ENCODE measurements at places on chromosomes 7 and 10. TPM values are rescaled to one million over a fixed set of nuclear protein-coding genes. Genes with fewer than 3 reads are reported as not detected.

GRCh38 chr10:43957267-43958070, 308.8 kb upstream of the ZNF32 start:
- no peak for DNase-seq

Gene C10orf67
- total RNA-seq: 1.5 TPM

- DNase-seq: no peak
Observed at GRCh38 chr7:111076205-111076604, 14.7 kb upstream of the LRRN3 start.

DNA sequence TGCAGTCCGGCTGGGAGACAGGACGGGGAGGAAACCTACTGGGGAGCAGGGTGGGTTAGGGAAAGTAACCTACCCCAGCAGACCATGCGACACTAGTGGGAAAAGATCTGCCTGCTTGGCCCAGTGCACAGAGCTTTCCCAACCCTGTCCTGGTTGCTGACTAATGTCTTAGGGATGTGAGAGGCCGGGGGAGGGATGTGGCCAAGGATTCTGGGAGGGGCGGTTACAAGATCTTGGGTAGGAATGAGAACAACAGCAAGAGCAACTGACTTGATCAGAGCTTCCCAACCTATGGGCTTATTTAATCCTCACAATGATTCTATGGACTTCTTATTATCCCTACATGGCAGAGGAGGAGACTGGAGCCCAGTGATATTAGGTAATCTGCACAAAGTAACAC, 24.0 kb upstream of the EIF5AL1 start:
- DNase-seq: no peak

DNA sequence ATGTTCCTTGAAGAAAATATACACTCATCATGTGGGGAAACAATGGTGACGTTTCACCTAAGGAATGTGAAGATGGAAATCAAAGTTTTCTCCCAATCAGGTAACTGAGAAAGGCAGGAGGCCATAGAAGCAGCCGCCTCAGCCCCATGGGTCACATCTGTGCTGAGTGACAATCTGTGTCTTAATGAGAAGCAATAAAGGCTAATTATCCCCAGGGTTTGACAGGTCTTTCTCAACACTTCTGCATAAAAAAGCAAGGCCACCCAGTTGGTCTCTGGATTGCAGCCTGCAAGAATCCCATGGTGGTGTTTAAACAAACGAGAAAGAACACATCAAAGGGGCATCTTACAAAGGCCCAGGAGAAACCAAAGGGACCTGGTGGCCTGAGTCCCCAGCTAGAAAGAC, 91.1 kb upstream of the TNS3 start:
- DNase-seq: no peak

Gene IFIT3
- total RNA-seq: 12.6 TPM

DNA sequence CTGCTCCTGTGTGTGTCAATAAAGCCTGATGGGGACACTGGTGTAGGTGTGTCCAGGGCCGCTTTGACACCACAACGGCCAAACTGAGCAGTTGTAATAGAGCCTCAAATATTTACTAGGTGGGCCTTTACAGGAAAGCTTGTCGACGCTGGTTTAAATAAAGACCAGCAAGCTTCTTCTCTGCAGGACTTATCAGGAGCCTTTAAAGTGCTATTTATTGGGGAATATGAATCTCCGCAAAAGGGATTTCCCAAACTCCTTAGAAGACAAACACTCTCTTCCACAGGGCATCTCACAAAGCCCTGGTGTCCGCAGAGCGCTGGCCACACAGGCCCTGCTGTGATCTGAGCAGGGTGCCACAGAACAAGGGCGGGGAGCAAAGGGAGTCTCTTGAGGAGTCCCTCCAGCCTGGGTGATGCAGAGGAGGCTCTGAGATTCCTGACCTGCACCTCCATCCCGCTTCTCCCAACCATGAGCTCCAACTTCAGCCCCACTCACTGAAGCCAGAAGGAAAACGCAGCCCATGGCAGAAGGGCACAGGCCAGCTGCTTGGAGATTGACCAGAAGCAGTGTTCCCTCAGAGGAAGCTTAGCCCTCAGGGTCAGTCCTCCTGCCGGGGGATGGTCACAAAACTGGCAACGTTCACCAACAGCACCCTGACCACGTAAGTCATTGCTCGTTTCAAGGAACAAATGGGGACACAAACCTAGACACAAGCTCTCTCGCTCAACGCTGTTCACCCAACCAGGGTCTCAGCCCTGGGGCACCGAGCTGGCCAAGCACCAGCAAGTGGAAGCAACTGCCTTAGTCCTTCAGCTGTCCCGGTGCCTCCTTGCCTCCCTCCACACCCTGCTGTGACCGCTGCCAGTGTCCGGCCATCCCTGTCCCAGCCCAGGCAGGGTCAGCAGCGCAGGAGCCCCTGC, 129.5 kb downstream of the OAT start:
- DNase-seq: peak; percentile 37

Gene PGAM2
- total RNA-seq: 1.0 TPM

DNA sequence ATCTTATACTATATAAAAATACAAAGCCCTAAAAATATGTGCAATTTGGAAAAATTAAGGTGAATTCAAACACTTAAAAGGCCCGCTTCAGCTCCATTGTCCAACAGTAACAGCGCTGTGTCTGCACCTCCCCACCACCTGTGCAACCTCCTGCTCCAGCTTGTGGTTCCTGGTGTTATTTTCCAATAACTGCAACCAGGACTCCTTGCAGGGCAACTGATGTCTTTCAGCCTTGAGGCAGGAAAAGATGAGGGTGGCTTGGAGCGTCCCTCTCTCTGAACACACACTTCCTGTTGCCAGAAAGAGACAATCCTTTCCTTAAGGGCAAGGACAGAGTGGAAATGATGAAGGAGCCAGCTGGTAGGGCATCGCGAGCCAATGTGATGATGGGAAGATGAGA, 336.0 kb downstream of the GLRX3 start:
- DNase-seq: no peak

DNA sequence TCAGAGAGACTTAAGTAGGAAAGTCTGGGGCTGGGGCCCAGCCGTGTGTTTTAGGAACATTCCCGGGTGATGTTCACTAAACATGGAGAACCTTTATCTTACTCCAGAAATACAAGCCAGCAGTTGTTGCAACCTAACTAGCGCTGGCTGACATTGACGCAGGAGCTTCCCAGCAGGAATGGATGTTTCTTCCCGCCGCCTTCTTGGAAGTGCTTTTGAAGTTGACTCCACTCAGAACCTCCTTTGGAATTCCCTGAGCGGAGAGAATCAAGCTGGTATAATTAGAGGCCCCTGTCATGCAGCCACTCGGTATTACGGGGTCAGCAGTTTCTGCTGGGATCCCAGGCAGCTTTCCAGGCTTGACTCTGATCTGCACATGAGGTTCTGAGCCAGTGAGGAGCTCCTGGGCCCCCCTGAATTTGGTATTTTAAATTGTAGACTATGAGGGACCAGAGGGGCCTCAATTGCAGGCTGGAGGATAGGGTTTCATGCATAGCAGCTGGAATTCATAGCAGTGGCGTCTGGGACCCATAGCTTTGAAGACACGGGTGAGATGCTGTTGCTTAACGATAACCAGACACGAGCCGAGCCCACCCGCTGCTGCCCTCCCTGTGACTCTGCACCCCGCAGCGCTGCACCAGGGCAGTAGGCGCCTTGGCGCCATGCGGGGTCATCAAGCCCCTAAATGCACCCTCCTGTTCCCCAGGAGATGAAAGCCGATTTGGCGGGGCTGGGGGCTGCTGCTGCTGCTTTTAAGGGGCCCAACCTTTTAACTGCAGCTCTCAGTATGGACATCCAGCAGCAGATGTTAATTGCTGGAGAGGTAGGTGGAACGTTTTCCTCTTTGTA, 61.8 kb downstream of the EEPD1 start:
- no peak for DNase-seq

Gene CAMK2B
- total RNA-seq: 2.1 TPM

- no peak for DNase-seq
Observed at GRCh38 chr10:43221419-43222209, 45.3 kb downstream of the RASGEF1A start.

DNA sequence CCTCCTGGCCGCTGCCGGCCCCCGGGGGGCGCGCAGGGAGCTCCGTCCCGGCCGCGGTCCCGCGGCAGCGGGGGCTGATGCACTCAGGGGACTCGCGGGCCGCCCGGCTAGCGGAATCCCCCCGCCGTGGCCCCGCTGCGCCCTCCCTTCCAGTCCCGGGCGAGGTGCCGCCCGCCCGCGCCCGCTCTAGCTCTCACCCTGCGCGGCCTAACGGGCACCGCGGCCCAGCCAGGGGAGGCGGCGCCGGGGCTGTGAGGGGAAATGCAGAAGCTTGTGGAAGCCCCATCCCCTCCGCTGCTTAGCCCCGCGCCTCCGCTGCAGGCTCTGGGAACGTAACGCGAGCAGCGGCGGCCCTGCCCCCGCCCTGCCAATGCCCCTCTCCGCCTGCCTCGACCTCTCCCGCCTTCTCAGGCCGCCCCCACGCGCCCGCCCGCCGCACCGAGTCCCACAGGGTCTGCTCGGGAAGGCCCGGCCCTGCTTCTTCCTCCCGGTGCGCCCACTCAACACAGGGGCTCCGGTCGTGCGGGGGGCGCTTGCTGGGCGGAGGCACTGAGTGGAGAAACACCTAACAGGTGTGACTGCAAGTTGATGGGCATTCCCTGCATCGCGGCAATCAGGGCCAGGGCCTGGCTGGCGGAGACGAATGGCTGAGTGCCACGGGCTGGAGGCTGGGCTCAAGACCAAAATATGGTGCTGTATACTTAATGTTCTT, 384 bp upstream of the TMEM229A start:
- DNase-seq: no peak

Gene STOX1
- 0.84 TPM for total RNA-seq

DNA sequence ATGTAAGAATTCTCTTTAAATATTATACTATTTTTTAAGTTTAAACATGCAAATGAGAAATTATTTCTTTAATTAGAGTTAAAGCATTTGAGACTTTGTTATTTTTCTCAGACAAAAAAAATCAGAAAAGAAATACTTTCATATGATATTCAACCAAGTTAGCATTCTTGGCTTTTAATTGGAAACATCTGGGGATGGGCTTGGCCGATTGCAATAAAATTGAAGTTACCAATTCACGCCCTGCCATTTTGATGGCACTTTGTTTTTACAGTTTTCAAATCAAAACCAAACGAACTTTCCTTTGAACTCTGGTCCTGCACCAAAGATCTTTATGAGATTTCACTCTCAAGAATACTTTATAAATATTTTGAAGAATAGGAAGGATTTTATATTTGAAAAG, 127.7 kb downstream of the ATE1 start:
- no peak for DNase-seq

GRCh38 chr10:22230158-22230833, 12.5 kb upstream of the EBLN1 start:
- DNase-seq: no peak

Gene GOT1
- total RNA-seq: 73.0 TPM

DNA sequence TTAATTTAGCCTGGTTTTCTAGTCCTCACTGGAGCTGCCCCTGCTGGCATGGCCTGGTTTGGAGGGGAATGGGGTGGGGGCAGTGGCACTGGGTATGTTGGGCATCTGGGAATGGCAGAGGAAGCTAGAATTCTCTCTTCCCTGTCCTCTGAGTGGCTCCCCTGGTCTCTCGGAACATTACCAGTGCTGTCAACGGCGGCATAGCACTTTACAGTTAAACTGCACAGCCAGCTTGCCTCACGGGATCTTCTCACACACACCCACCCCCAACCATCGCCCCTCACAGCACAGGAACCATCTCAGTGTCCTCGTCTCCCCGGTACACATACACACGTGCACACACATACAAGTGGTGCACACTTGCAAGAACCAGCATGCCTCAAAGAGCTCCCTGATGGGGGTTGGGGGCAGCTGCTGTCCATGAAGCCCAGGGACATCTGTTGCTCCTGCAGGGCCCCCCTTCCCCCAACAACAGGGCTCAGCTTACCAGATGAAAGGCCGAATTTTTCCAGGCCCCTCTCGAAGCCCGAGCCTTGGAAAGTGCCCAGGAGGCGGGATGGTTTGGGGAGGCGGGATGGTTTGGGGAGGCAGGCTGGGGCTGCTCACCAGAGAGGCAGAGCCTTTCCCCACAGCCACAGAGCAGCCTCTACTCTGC, 41.0 kb downstream of the TSPAN15 start:
- peak; percentile 28 for DNase-seq

Gene FAM131B
- total RNA-seq: 0.77 TPM

Gene ADCYAP1R1
- total RNA-seq: not detected

DNA sequence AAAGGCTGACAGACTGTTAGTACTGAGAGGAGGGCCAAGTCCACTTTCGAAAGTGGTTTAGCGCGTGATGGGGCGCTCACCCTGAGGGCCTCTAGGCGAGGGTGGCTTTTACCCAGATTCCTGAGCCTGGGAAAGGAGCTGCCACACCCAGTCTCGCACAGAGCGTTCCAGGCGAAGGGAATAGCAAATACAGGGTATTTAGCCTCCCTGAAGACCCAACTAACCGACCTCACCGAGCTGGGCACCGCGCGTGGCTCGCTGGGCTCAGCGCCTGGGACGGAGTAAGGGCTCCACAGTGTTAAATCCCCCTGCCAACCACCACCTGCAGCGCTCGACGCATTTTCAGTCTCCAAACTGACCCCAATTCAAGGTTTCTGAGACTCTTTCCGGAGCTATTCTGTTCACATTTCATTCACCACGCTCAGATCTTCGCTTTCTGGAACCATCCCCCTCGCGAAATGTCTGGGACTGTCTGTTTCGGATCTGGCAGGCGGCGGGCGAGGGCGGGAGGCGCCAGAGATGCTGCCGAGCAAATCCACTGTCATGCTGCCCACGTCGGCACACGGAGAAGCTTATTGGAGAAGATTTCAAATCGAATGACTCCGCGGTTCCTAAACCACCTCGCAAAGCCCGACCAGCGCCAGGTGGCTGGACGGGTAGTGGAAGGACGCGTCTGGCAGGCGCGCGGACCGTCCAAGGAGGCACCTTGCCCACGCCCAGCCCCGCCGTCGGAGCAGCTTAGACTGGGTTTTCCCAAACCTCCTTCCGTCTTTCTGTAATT, 1.4 kb upstream of the OSBPL3 start:
- DNase-seq: peak; percentile 62

GRCh38 chr7:31107106-31108090, 55.3 kb downstream of the ADCYAP1R1 start:
- DNase-seq: no peak

GRCh38 chr10:96266118-96266770, 5.1 kb downstream of the BLNK start:
- no peak for DNase-seq

DNA sequence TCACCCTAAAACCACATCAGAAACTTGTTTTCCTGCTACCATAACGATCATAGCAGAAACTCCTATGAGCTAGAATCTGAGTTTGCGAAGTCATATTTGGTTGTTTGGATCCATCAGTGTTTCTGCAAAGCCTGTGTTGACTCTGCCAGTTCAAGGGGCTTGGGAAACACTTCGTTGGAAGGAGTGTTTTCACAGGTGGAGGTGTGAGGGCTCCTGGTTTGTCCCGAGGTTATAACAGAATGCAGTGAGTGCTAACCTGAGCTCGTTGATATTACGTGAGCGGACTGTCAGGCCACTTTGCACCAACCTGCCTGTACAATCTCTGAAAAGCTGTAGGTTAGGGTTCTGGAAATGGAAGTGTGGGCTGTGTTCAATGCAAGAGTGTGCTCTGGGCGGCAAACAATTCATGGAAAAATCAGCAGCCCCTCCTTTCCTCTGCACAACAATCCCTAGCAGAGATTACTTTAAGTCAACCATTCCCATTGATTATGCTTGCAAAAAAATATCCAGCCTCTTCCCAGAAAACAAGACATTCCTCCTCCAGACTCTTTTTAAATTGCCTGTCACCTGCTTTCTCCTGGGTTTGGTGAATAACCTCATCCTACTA, 622.0 kb downstream of the TYW1 start:
- DNase-seq: no peak

All from activated naive CD4-positive, alpha-beta T cell treated with anti-CD3 and anti-CD28 coated beads, Interleukin-2, amount 50 U/mL, for 72 hours (primary cell).